ENCODE measurements at places on chromosomes 2 and 18.

DNA sequence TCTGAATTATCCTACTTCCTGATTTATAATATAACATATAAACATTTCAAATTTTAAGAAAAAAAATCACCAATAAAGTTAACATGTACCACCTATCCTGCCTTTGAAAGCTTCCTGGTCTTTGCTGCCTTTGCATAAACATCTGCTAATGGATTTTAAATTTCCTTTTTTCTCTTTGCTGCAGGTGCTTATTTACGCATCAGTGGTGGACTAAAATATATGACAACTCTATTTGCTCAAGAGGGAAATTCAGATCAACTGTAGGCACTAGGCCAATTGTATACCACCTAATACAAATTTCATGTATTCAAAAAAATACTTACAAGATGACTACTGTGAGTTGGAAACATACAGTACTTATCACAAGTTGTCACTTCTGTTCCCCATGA, 57.2 kb downstream of the RAD51AP2 start:
- DNase-seq = peak; percentile 26

GRCh38 chr2:120567128-120567527, 168.5 kb upstream of the GLI2 start:
- DNase-seq = no peak

DNA sequence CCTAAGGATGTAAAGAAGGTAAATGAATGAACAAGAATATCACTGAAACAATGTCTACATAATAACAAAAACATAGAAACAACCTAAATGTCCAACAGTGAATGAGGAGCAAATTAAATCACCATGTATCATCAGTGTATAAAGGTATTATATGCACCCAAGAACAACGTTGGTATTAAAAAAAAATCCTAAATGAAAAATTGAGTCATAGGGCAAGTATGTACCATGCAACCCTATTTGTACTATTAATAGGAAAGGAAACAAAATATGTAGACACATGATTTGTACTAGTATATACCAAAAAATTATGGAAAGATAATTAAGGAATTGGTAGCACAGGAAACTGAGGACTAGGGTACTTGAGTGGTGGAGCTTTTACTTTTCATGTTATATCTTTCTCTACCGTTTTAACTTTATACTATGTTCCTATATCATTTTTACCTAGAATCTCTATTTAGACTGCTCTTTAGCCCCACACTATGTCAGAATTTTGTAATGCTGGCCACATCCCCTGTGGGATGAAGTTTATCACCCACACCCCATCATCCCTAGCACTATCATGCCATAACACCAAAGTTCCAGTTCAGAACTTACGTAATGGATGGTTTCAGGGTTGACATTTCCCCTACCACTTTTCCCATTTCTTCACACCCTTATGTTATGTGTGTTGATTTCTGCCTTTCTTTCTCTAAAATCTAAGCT, 25.6 kb downstream of the IKZF2 start:
- no peak for DNase-seq

GRCh38 chr2:201378496-201379397, 21.6 kb upstream of the FLACC1 start:
- DNase-seq = no peak

GRCh38 chr2:64090264-64090663, 54.0 kb downstream of the PELI1 start:
- DNase-seq = no peak

DNA sequence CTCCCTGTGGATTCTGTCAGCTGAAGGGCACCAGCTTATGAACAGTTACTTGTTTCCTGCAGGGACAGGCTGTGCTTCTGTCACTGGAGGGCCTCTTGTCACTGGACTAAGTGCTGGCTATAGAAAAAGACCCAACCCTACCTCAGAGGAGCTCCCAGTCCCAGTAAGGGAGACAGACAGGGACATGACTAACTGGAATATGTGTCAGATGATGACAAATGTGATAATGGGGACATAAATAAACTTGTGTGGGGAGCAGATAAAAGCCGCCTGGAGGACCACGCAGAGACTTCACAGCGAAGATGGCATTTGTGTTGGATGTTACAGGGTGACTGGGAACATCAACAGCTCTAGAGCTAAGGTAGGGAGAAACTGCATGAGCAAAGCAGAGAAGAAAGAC, 95.0 kb downstream of the MAPRE2 start:
- DNase-seq = no peak

DNA sequence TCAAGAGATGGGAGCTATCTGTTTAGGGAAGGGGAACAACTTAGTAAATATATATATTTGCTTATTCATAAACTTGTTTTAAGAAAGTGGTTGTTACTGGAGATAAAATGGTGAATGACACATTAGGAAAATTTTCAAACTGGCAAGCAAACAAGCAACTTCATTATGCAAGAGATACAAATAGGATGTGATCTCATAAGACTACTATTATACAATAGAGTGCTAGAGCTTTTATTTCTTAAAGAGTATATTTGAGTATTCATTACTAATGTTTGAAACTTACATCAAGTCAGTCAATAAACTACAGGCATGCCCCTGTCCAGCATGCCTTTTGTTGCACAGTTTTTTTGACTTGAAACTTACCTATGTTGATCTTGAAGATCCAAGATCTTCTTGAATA, 355.2 kb upstream of the KCNJ3 start:
- no peak for DNase-seq

- DNase-seq = no peak
These were observed 24.4 kb downstream of the SGPP2 start for GRCh38 chr2:222448748-222449181.

DNA sequence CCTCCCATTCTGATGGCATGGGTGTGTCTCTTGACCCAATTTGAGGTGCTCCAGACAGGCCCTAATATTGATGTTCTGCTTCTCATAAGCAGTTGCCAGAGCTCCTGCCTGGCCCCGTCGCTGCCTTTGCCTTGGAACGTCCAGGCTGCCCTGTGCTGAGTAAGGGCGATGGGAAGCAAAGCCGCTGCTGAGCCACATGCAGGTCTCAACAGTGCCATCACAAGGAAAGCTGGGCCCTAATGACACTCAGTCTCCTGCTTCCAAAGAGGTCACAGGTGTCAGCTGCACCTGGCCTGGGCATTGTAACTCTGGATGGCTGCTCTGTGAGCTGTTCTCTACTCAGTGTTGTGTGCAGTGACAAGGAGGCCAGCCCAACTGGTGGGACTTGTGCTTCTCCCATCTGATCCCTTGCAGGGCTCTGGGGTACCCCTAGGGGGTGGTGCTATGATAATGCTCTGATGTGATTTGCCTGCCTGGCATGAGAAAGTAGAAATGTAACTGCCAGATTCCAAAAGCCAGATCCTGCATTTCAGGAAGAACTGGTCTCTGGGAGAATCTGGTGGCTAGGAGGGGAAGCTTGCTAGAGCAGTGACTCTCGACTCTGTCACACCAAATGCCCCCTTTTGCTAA, 8.7 kb downstream of the TTC39C start:
- peak; percentile 73 for DNase-seq

DNA sequence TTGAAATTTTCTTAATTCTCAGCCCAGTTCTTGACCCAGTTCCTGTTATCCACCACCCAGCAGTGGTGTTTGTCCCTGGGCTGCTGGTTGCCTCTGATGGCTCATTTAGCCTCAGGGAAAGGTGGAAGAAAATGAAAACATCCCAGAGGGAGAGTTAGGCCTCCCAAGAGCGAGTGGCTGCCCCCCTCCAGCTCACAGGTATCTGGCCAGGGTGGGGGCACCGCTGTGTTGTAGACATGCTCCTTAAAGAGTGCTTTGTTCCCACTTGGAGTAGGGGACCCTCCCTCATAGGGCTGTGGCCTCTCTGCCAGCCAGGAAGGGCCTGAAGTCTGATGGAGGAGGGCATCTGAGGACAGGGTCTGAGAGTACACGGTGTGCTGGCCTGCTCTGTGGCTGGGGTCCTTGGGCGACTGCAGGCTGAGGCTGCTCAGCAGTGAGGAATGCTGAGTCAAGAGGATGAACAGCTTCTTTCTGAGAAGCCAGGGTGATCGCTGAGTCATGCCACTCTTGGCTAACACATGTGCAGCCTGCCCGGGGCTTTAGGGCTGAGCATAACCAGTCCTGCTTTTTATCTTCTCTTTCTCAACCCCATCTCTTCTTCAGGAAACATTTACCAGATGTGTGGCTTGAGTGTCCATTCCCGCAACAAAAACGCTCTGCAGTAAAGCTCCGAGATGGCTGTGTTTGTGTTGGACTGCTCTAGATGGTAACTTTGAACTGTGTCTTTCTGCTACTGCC, 72.3 kb downstream of the IL1R2 start:
- DNase-seq = no peak

- DNase-seq = no peak
These were observed 228.9 kb downstream of the RBM43 start for GRCh38 chr2:151032741-151033191.

GRCh38 chr2:15311201-15311907, 249.8 kb downstream of the NBAS start:
- peak; percentile 99 for DNase-seq

DNA sequence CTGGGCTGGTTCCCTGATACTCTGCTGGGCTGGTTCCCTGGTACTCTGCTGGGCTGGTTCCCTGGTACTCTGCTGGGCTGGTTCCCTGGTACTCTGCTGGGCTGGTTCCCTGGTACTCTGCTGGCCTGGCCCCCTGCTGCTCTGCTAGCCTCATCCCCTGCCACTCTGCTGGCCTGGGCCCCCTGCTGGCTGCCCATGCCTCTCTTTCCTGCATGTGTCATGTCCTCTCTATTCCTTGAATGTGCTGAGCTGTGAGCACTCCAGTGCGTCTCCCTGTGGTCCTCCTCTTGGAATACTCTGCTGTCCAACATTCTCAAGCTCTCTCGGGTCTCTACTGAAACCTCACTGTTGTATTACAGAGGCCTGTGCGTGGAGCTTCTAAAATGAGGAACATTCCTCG, 216.3 kb downstream of the RNF144A start:
- DNase-seq = no peak

GRCh38 chr2:181832015-181832414, 59.5 kb upstream of the ITPRID2 start:
- no peak for DNase-seq

- DNase-seq = peak; percentile 39
These were observed 313.8 kb downstream of the PDE11A start for GRCh38 chr2:177758591-177759371.

GRCh38 chr2:67394734-67395133, 2.4 kb upstream of the ETAA1 start:
- no peak for DNase-seq

GRCh38 chr18:7232218-7232617, 1.3 kb downstream of the LRRC30 start:
- DNase-seq = no peak

DNA sequence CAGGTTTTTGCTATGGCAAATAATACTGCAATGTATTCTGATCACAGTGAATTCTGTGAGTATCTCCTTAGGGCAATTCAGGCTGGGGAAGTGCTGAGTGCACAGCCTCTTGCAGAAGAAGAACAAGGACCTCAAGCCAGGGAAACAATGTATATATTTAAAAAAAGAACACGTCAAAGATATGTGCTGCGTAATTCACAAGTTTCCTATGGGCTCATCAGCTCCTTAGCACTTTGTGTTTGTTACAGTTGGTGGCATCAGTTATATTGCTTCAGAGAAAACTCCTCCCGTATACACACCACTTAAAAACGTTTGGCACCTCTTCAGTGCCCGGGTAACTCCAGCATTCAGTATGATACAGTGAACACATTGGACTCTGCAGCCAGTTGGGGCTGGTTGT, 16.5 kb upstream of the MARCO start:
- no peak for DNase-seq

GRCh38 chr2:46997329-46997728, 81.7 kb upstream of the MCFD2 start:
- no peak for DNase-seq

DNA sequence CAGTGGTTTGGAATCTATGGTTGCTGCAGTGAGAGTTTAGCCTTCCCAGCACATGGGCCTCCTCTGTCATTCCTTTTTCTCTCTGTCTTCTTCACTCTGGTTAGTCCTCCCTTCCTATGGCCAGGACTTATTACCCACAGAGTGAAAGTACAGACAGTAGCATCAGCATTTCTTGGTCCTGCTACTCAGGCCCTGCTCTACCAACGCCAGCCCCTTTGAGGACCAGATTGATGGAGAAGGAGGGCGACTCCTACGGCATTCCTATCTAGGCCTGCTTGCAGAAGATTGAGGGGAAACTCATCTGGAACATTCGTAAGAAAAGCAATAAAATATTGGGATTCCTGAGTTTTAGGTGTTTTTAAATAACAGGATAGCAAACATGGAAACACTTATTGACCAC, 43.5 kb downstream of the BMP10 start:
- no peak for DNase-seq

DNA sequence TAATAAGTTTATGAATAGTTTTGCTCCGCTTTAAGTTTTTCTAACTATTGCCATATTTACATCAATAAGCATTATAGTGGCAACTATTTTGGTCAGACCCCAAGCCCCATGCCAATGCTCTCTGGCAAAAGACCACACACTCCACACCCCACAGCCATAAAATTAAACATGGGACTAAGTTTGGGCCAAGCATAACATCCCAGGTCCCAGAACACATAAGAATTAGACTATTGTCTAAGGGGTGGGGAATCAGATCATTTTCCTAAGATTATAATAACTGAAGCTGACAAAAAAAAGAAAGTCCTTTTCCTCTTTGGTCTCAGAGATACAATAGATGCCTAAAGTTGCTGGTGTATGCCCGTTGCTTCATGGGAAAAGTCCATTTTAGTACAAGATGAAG, 46.3 kb downstream of the EXOC6B start:
- DNase-seq = no peak

- DNase-seq = no peak
These were observed 24.4 kb downstream of the NMS start for GRCh38 chr2:100494712-100495111.

GRCh38 chr2:193841384-193842150, 1646.8 kb upstream of the TMEFF2 start:
- no peak for DNase-seq

GRCh38 chr2:27282892-27283291, 663 bp downstream of the TRIM54 start:
- DNase-seq = no peak

DNA sequence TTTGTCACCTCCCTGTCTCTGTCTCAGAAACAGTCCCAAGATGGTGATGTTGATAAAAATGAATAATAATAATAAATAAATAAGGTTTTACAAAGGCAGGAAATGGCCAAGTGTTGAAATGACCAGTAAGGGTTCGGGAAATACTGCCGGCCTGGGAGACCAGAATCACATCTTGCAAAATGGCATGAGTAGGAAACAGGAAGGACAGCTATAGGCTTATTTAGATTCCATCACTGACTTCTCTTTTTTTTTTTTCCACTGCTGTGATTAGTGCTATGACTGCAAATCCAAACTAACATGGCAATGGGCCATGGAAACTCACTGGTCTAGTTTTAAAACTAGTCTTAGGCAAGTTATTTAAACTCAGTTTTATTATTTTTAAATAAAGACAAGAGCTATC, 60.6 kb downstream of the SCN1A start:
- no peak for DNase-seq

GRCh38 chr2:54763636-54764291, 40.3 kb downstream of the EML6 start:
- peak; percentile 26 for DNase-seq

GRCh38 chr2:21406911-21407310, 283.1 kb downstream of the TDRD15 start:
- DNase-seq = peak; percentile 90

- DNase-seq = no peak
These were observed 635.3 kb upstream of the ZEB2 start for GRCh38 chr2:145155196-145155595.

Data from NCI-H526 (cell line).